ENCODE measurements at places on chromosomes 7 and 10.

GRCh38 chr7:151810441-151811232 is 66.3 kb downstream of the PRKAG2 start:
- DNase-seq, result no peak

DNA sequence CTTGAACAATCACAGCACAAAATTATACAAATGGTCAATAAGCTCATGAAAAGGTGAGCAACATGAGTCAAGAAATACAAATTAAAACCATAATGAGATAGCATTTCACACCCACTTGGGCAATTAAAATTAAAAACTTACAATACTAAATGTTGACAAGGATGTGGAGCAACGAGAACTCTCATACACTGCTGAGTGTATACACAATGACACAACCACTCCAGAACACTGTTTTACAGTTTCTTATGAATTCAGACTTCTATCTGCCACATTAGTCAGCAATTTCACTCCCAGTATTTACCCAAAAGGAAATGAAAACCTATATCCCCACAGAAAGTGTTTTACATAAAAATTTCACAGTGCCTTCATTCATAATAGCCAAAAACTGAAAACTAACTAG is 31.1 kb downstream of the GDI2 start:
- no peak for DNase-seq

DNA sequence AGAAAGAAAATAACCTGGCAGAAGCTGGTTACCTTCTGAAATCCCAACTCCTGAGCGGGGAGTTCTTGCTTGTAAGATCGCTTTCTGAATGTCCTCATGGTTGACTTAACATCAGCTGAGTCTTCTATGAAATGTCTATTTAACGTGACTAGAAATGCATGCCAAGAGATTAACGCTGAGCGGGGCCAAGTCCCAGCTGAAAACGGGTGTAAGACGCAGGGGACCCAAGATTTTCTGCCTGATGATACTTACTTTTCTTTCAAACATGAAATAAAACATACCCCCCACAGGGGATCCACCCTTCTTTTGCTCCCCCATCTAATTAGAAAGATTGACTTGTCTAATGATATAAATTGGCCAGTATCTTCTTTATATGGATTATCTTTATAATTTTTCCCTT is 14.9 kb downstream of the OR9A2 start:
- no peak for DNase-seq

DNA sequence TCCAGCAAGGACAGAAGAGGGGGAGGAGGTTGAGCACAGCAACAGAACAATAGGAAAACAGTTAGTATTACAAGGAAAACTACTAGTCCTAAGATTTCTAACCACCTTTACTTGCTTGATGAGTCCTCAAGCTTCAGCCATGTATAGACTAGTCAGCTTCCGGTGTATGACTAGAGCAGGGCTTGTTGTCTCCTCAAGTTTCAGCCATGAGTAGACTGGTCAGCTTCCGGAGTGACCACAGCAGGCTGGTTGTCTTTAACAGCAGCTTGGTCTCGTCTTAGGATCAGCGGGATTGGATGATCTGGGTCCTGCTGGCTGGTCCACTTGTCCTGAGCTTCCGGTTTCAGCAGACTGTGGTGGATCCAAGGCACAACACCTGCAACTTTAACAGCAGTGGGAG is 10.6 kb upstream of the ZNF239 start:
- DNase-seq, result peak; percentile 74

GRCh38 chr10:98528166-98528804 is 81.5 kb upstream of the HPS1 start:
- DNase-seq, result peak; percentile 39

DNA sequence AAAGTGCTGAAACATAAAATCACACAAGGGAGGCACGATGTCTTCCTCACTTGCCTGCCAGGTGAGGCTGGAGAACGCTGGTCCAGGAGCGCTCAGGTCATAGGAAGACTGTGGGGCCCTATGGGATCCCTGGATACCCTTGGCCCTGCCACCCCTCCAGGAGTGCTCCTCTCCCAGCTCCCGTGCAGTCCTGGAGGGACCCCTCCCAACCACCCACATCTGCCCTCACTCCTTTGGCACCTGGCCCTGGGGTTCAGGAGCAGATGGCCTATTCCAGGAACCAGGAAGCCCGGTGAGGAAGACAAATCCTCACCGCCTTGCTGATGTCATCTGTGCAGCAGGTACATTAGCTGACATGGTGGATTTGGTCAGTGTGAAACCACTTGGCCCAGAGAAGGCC is 3.7 kb upstream of the CXCL12 start:
- no peak for DNase-seq

DNA sequence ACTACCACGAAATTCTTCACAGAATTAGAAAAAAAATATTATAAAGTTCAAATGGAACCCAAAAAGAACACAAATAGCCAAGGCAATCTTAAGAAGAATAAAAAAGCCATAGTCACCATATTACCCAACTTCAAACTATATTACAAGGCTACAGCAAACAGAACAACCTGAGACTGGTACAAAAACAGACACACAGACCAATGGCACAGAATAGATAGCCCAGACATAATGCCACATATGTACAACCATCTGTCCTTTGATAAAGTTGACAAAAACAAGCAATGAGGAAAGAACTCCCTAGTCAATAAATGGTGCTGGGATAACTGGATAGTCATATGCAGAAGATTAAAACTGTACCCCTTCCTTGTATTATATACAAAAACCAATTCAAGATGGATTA is 808.5 kb upstream of the ZWINT start:
- no peak for DNase-seq

Data from HCEC 1CT (cell line).